PC-3 (cell line): ENCODE measurements at places on chromosomes 6 and 20. TPM values are rescaled to one million over a fixed set of nuclear protein-coding genes. Genes with fewer than 3 reads are reported as not detected.

MAP7 gene
- 13.9 and 25.3 TPM in 2 replicates for total RNA-seq

MICB gene
- total RNA-seq = 25.6 and 32.9 TPM in 2 replicates

TFAP2C gene
- 36.3 and 37.6 TPM in 2 replicates for total RNA-seq

CAGE1 gene
- 0.29 TPM in 1 of 2 replicates, not detected in the other for total RNA-seq

TBP gene
- 12.8 and 15.7 TPM in 2 replicates for total RNA-seq

DZANK1 gene
- total RNA-seq = 2.6 and 3.2 TPM in 2 replicates

SPATS1 gene
- not detected in 2 replicates for total RNA-seq

CLPSL2 gene
- total RNA-seq = not detected in 2 replicates

KCTD20 gene
- 20.8 and 26.5 TPM in 2 replicates for total RNA-seq

HDDC2 gene
- 88.6 and 96.8 TPM in 2 replicates for total RNA-seq
